Stimulated activated CD8-positive, alpha-beta memory T cell treated with anti-CD3 and anti-CD28 coated beads, Interleukin-12 subunit alpha, Interleukin-12 subunit beta, amount 100 ng/mL, for 1 hour (primary cell): ENCODE measurements at places on chromosomes 2 and 18.

GRCh38 chr18:70705831-70706416, 417.1 kb downstream of the SOCS6 start:
- no peak for DNase-seq

GRCh38 chr2:119697290-119698020, 18.5 kb downstream of the TMEM177 start:
- no peak for DNase-seq

DNA sequence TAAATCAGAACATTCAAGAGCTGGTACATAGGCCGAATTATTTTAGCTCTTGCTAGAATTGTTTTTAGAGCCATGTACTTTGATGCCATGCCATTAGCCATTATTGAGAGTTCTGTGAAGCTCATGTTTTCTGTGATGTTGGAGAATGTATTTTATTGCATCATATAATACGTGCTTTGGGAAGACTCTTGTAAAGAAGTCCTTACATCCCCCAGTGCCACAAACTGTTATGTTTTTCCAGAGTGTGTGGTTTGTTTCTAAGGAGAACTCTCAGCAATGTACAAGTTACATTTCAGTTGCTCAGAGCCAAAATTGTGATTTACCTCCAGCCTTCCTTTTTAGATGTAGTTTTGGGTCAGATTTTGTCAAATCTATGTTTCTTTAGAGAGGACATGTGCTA, 148.6 kb downstream of the HAUS1 start:
- DNase-seq: no peak

- no peak for DNase-seq
These were observed 71.0 kb downstream of the HS1BP3 start for GRCh38 chr2:20579866-20580265.

GRCh38 chr2:200765139-200765951, 46.4 kb upstream of the BZW1 start:
- no peak for DNase-seq

DNA sequence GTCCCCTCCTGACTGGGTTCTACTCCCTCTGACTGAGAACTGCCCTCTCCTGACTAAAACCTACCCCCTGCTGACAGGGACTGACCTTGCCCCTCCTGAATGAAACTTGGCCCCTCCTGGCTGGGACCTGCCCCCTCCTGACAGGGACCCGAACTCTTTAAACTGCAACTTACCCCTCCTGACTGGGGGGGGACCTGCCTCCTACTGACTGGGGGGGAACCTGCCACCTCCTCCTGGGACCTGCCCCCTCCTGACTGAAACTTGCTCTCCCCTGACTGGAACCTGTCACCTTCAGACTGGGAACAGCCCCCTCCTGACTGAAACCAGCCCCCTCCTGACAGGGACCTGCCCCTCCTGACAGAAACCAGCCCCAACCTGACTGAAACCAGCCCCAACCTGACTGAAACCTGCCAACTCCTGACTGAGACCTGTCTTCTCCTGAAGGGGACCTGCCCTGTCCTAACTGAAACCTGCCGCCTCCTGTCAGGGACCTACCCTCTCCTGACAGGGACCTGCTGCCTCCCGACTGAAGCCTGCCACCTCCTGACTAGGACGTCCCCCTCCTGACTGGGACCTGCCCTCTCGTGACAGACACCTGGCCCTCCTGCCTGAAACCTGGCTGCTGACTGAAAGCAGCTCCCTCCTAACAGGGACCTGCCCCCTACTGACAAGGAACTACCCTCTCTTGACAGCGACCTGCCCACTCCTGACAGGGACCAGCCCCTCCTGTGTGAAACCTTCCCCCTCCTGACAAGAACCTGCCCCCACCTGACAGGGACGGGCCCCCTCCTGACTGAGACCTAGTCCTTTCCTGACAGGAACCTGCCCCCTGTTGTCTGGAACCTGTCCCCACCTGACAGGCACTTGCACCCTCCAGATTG, 87.1 kb downstream of the PXDN start:
- DNase-seq: no peak

GRCh38 chr2:201059961-201060755, 11.3 kb downstream of the HYCC2 start:
- DNase-seq: no peak
